ENCODE measurements at places on chromosomes 3 and 15. TPM values are rescaled to one million over a fixed set of nuclear protein-coding genes. Genes with fewer than 3 reads are reported as not detected.

Gene TMEM40
- not detected for total RNA-seq

Gene ATP10A
- total RNA-seq: 16.6 TPM

Gene EPHB1
- 0.62 TPM for total RNA-seq

Gene ADAMTS9
- total RNA-seq: not detected

Gene P2RY14
- 2.1 TPM for total RNA-seq

Gene GNB4
- total RNA-seq: 7.2 TPM

DNA sequence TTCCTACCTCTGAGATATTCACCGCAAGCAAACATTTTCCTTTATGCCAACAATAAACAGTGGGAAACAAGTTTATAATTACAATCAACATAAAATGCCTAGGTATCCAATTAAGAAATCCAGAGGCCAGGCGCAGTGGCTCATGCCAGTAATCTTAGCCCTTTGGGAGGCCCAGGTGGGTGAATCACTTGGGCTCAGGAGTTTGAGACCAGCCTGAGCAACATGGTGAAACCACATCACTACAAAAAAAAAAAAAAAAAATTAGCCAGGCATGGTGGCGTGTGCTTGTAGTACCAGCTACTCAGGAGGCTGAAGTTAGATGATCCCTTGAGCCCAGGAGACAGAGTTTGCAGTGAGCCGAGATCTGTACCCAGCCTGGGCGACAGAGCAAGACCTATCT is 17.3 kb downstream of the TBC1D2B start:
- no peak for DNase-seq

GRCh38 chr3:48400824-48401433 is 28.9 kb downstream of the FBXW12 start:
- no peak for DNase-seq

GRCh38 chr15:58453931-58454793 is 22.4 kb downstream of the LIPC start:
- no peak for DNase-seq

- peak; percentile 81 for DNase-seq
Observed at GRCh38 chr15:77944002-77944867, 133.3 kb downstream of the TBC1D2B start.

GRCh38 chr3:117003501-117003900 is 293.9 kb downstream of the TUSC7 start:
- no peak for DNase-seq

GRCh38 chr3:36512555-36512954 is 132.3 kb downstream of the STAC start:
- DNase-seq: no peak

- no peak for DNase-seq
Observed at GRCh38 chr3:62451211-62451887, 78.0 kb upstream of the FEZF2 start.

- no peak for DNase-seq
Observed at GRCh38 chr3:24714436-24714835, 219.8 kb upstream of the THRB start.

GRCh38 chr3:24764236-24764915 is 269.7 kb upstream of the THRB start:
- no peak for DNase-seq

DNA sequence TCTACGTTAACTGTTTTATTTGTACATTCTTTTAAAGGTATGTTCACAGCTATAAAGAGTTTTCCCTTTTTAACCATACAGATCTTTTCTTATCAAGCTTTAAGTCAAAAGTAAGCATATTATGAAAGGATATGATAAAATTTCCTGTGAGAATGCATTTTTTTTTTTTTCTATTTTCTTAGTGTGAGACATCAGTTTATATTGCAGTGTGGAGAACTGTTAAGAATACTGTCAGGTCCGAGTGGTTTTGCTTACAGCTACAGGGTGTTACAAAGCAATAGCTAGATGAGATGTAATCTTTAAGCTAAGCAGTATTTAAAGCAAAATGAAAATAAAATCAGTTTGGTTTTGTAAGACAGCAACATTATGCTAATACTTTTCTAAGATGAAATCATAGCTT is 133.2 kb downstream of the SLC25A26 start:
- no peak for DNase-seq

DNA sequence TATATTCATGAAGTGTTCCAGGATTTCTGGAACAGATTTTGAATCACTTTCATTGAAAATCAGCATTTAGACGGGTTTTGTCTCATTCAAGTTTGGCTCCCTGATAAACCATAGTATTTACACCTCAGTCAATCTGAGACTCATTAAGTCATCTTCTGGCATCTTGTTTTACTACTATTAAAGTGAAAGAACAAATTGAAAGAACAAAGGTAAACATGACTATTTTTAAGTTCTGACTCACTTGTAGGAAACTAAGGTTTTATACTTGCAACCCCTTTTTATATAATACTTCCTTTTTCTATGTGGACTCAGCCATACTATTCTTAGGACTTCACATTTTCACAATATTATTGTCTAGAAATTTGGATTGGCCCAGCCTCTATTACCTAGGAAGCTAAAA is 854.4 kb downstream of the SQOR start:
- no peak for DNase-seq

DNA sequence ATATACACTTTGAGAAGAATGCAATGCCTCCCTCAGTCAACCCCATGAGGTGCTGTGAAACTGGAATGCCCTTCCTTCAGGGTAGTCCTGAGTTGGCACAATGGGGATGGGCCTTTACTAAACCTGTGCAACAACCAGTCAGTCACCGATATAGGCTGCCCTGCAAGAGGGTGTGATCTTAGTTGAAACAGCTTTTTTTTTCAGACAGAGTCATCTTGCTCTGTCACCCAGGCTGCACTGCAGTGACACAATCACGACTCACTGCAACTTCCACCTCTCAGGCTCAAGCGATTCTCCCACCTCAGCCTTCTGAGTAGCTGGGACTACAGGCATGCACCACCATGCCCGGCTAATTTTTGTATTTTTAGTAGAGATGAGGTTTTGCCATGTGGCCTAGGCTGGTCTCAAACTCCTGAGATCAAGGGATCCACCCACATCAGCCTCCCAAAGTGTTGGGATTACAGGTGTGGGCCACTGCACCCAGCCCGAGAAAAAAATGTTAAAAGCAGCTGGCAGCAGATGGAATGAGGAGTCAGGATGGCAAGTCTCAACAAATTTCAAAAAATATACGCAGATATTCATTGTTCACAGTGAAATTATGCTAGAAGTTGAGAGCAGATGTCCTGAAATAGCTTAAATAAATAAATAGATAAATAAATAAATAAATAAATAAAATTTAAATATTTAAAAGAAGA is 31.8 kb downstream of the MYO5A start:
- DNase-seq: no peak

DNA sequence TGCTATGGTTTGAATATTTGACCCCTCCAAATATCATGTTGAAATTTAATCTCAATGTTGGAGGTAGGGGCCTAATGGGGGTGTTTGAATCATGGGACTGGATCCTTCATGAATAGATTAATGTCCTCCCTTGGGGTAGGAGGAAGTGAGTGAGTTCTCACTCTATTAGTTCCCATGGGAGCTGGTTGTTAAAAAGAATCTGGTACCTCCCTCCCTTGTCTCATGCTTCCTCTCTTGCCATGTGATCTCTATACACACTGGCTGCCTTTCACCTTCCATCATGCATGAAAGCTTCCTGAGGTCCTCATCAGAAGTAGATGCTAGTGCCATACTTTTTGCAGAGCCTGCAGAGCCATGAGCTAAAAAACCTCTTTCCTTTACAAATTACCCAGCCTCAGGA is 177.7 kb upstream of the MCTP2 start:
- DNase-seq: no peak

- no peak for DNase-seq
Observed at GRCh38 chr15:39828374-39828931, 45.8 kb upstream of the FSIP1 start.

DNA sequence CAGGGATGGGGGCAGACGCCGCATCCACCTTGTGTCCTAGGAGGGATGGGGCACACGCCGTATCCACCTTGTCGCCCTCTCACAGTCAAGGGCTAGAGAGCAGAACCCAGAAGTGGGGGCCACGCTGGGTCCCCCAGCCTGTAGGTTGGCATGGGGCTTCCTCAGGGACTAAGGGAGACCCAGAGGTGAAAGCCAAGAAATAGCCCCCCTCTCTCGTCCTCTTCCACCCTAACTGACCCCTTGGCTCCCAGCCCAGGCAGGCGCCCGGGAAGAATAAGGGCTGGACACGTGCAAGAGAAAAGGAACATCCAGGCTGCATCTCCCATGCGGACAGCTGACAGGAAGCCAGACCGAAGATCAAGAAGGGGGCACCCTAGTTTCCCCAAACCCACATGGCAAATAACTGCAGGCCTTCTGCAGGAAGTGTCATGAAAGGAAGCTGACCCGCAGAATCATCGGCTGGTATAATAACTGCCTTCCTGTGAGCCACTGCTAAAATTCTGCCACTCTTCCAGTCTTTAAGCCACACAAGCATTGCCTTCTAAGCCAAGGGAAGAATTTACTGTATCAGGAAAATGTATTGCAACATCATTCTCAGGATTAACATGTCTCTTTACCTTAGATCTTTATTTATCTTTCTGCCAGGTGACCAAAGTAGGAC is 38.5 kb upstream of the TFRC start:
- DNase-seq: no peak

GRCh38 chr15:43518197-43518761 is 871 bp downstream of the MAP1A start:
- DNase-seq: no peak

GRCh38 chr3:186810336-186810996 is 4.2 kb upstream of the RFC4 start:
- DNase-seq: no peak

- DNase-seq: no peak
Observed at GRCh38 chr3:111726788-111727305, 131.7 kb upstream of the ZBED2 start.

DNA sequence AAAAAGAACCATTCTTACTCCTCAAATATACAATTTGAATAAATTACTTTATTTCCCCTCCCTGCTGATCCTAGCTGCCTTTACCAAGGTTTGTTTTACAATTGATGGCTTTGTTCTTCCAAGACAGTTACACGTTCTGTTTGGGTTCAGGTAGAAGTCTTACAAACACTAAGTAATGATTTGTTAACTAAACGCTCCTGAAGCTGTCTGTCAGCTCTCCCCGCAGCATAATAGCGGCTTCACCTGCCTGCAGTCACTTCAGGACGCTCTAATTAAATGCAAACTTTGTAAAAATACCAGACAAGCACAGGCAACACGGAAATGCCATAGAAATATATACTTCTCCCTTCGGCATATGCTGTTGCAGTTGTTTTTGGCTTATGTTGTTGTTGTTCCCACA is 176.4 kb upstream of the MDFIC2 start:
- no peak for DNase-seq

GRCh38 chr3:54891540-54891897 is 36.3 kb downstream of the LRTM1 start:
- no peak for DNase-seq

DNA sequence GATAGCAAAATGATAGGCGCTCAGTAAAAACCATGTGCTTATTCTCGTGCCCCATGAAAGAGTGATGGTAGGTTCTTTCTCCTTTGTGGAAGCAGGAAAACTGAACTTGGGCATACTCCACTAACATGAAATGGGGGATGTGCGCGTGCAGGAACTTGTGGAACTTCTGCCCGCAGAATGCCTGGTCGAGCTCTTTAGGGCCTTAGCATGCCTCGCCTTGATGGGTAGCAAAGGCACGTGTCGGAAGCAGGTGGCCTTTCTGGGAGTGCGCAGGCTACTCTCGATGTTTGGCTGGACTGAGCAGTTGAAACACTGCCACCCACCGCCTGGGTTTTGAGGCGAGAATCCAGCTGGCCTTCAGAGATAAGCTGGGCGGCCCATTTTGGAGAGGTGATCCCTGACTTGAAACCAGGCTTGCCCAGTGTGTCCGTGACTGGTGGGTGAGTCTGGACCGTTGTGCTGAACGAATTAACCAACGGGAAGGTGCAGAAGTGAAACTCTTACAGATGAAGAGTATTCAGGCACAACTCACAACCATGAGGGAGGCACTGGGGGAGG is 842 bp downstream of the PCCB start:
- no peak for DNase-seq

DNA sequence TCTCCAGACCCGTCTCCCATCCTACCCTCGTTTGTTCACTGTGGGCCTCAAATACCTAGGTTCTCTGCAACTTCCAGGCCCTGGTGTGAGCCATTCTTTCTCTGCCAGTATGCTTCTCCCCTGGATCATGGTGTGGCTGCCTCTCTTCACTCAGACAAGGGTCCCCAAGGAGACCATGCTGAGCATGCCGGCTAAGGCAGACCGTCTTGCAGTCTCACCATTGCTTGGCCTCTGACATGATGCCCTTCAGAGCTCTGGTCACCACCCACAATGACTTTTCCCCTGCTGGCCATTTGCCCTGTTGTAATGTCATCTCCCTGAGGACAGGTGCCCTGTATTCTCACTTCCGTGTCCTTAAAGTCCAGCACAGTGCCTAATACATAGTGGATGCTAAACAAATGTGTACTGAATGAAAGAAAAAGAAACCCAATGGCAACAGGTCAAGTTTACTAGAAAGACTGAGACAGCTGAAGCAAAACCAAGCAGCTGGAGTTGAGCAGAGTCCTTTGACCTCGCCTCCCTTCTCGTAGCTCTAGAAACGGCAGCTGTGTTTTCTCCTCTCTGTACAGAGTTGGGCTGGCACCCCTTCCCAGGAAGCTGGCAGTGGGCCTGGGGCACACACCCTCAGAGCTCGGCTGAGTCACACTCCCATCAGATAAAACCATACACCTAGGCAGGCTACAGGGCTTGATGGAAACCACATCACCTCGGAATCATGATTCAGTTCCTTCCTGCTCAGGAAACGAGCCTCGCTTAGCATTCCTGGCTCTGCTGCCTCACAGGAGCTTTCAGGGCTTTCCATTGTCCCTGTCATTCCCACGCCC is 8.6 kb downstream of the TLR9 start:
- DNase-seq: no peak

DNA sequence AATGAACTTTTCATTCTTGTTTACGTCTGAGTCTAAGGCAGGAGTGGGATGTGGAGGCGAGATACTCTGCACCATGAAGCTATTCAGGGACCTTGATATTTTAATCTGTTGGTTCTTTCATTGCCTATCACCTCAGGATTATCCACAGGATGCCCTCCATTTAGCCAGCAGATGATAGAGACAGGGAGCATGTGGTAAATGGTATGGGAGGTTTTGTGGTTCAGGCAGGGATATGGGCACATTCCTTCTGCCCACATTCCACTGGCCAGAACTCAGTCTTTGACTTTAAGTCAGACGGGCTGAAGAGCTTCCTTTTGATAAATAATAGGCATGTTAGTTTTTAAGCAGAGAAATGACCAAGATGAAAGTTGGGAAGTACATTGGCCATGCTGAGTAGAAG is 548.0 kb upstream of the CCDC54 start:
- no peak for DNase-seq

- DNase-seq: no peak
Observed at GRCh38 chr3:16204751-16205150, 30.3 kb downstream of the GALNT15 start.

GRCh38 chr15:70133296-70133695 is 35.6 kb upstream of the TLE3 start:
- DNase-seq: no peak

DNA sequence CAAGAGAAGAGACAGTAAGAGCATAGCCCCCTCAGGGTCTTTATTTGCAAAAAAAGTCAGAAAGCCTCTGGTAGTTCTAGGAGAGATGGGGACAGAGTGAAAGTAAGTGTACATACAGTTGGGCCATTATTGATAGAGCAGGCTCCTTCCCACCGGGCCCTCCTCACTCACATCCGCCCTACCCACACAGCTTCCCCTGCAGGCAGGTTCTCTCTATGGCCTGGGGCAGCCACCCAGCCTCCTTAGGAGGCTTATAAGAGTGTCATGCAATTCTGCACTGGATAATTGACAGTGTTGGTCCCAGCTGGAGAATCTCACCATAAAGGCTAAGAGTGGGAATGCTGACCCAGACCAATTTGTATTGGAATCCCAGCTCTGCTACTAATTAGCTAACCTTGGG is 49.5 kb downstream of the SLC30A4 start:
- no peak for DNase-seq

GRCh38 chr3:16439848-16440708 is 73.4 kb downstream of the RFTN1 start:
- DNase-seq: no peak
